Aorta (tissue), 5 donors: ENCODE measurements at places on chromosomes 4 and X.

GRCh38 chr4:146976145-146976544, 30.5 kb upstream of the TTC29 start:
- no peak for DNase-seq

DNA sequence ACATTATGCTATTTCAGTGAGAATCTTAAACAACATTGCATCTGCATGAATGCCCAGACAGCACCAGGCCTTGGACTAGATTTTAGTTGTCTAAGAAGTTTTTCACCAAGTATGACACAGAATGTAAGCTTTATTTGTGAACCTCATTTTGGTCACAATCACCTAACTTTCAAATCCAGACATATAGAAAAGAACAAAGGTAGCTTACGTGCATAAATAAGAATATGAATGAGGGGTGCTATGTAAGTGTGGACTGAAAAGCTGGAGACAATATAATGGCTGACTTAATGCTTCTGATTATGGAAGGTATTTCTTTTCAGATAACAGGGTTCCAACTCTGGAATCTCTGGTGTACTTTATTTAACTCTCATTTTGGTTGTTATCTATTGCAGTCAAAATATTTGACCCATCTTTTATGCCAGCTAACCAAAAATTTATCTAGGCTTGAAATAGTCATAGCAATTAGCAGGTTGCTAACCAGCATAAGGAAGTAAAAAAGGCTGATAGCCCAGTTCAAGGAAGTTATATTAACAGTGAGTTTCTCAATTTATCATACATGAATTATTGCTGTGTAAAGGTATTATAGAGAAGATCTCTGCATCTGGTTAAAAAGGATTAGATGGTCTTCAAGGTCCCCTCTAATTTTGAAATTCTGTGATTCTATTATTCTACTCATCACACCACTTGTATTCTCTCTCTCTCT, 36.5 kb downstream of the SLC7A11 start:
- DNase-seq, result no peak

DNA sequence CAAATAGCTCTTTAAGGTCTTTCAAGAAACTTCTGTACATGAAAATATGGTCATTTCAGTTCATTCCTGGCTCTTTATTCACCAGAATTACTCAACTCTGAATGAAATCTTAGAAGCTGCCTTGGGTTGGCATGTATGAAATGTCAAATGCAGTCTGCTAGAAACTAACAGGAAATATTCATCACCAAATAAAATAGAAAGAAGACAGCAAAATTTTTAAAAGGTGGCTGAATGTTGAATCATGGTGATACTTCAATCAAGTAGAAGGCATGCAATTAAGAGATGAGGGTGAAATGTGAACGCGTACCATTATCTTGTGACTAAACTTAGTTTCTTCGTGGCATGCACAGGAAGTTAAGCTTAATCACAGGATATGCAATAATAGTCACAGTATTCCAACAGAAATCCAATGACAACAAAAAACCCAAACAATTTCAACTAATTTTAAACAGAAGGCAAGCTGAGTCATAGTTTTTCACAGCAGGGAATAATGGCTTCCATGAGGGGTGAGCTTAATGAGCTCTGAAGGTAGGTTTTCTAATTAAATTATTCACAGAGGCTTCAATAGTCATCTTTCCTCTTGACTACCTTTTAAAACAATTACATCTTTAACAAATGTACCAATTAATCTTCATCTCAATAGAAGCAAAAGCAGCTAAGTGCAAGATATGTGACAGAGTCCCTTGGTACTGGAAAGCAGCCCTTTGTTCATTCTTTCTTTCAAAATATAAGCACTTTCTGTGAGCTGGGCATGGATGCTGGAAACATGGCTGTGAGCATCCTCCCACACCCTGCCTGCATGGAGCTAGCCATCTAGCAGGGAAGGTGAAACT, 44.5 kb downstream of the SCFD2 start:
- no peak for DNase-seq

- no peak for DNase-seq
These were observed 130.9 kb downstream of the TTC29 start for GRCh38 chr4:146814750-146815149.

DNA sequence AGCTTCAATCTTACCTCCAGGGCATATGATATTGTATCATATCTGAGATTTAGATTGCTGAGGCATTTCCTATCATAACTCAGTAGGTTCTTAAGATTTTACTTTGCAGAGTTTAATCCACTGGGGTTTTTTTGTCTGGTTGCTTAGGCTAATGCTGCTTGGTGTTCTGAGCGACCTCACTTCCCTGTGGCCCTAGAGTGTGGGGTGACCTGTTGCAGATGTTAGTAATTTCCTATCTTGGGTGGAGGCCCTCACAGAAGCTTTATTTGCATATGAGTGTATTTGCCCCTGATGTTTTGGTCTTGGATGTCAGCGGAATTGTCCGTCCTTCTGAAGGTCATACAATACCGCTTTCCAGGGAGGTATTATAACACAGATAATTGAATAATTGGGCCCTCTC, 137.1 kb downstream of the NDST3 start:
- no peak for DNase-seq

DNA sequence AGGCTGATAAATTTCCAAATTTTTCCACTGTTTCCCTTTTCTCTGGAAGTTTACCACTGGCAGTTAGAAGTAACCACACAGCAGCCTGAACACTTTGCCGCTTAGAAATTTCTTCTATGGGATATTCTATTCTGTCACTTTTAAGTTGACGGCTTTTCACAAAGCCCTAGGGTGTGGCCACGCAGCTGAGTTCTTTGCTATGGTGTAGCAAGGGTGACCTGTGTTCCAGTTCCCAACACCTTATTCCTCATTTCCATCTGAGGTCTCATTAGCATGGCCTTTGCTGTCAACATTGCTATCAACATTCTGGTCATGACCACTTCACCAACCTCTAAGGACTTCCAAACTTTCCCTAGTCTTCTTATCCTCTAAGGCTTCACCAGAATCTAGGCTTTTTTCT, 45.4 kb upstream of the NFKB1 start:
- no peak for DNase-seq

GRCh38 chrX:102115748-102116147, 9.7 kb upstream of the TCEAL2 start:
- DNase-seq, result no peak

GRCh38 chr4:150140774-150141400, 62.6 kb downstream of the DCLK2 start:
- no peak for DNase-seq

DNA sequence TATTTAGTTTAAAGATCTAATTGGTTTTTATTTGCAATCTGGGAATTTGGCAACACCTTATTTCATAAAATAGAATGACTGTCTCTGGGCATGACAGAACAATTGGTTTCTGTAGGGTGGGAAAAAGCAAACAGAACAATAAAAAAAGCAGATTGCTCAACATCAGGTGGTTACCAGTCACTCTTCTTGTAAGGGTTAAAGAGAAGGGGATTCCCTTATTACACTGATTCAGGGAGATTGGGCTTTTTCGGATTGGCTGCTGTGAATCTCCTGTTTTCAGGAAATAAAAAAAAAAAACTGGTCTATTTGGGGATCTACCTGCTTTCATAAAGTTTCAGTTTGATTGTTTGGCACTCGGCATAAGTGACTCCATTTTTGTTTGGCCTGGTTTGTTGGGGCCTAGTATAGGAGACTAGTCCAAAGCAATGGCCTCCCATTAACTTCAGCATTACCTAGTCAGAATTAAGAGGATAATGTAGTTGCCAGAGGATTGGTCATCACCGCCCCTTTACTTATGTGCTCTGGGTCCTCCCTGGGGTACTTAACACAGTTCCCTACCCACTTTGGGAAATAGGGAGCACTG, 380.5 kb downstream of the IDS start:
- no peak for DNase-seq

DNA sequence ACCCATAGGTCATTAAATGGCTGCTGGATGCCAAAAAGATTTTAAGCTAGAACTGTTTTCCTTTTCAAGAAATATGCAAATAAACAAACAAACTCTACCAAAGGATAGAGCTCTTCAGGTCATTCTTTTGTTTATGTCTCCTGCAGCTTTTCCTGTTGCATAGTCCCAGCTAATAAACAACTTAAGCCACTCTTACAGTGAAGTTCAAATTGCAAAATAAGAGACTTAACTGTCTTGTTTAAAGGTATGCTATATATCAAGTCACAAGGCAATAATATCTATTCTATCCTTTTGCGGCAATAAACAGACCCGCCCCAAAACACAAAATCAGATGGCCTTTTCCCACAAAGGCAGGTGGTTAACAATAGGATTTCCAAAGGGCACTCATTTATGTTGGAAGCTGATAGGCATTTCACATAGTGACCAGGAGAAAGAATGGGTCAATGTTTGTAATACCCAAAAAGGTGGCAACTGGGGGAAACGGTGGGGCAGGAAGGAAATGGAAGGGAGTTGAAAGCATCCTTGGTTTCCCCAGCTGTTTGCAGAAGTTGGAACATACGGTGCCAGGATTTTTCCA, 15.3 kb downstream of the HAND2 start:
- DNase-seq, result no peak

DNA sequence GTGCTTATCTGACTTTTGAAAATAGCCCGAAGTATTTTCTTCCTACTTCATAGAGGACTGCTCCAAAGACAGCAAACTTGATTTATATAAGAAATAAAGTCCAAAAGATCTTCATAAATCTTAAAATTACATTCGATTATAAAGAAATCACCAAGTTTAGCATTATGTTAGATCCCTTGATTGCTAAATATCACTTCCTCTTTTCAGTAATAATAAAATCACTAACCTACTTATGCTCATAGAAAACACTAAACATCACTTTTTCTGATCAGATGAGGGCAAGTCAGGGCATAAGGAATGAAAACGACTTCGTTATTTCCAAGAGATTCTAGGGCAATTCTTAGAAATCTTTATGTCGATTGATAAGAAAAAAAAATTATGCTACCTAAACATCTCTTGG, 32.0 kb downstream of the DYNLT3 start:
- DNase-seq, result no peak

DNA sequence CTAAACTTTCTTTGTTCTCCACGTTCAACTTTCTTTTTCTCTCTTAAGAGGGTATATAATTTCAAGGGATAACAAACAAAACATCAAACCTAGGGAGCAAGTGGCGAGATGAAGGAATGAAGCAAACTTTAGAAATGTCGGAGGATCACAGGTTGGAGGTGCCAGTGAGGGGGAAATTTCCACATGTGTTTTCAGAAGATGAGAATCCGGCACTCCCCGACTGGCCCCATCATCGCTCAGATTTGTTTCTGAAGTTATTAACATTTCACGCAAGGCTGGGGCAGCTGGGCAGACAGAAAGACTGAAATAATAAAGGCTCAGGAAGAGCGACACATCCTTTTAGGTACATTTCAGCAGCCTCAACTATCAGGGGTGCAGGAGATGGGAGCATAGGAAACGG, 134.9 kb downstream of the SMIM20 start:
- DNase-seq, result no peak

GRCh38 chr4:100548200-100548560, 30.4 kb upstream of the EMCN start:
- no peak for DNase-seq

- no peak for DNase-seq
These were observed 36.6 kb downstream of the PITX2 start for GRCh38 chr4:110586131-110586850.

DNA sequence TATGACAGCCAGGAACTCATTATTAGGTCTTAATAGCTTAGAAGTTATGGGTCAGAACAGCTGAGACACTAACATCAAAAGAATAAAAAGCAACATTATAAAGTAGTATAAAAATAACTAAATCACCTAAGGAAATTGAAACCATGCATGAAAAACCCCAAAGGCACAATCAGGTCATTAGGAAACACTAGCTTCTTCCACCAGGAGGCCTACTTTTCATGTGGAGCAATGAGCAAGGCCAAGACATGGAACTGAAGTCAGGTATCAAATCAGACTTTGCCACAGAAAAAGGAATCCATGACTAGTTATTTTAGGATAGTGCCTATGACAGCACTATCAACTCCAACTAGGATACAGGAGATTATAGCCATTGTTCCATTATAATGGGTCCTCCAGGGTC, 7.9 kb downstream of the HUWE1 start:
- DNase-seq, result no peak

DNA sequence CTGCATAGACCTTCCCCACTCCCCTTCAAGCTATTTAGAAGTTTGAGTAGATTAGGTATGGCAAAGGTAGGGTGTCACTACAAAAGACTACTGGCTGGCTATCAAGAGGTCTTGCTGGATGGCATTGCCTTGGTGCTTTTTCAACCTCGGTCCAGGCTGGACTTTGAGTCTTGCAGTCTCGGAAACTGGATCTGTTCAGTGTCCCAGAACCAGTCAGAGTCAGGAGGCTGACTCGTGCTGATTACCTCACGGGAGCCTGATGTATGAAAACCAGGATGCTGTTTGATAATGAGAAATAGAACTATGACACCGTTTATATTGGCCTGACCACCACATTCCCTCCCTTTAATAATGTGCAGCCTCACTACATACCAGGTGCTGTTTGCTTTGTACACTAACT, 2.7 kb upstream of the PHKA1 start:
- DNase-seq, result no peak

DNA sequence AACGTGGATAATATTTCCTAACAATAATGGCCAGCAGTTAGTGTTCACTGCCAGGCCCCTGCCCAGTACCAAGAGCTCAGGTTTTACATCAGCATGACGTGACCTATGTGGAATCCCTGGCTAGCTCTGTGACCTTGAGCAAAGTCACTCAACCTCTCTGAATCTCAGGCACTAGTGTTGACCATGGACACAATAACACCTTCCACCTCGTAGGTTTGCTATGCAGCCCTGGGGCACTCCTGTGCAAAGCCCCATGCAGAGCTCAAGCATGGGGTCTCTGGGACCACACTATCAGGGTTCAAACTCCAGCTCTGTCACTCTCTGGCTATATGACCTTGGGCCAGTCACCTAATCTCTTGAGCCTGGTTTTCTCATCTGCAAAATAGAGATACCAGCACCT, 38.7 kb upstream of the MSX1 start:
- DNase-seq, result no peak

DNA sequence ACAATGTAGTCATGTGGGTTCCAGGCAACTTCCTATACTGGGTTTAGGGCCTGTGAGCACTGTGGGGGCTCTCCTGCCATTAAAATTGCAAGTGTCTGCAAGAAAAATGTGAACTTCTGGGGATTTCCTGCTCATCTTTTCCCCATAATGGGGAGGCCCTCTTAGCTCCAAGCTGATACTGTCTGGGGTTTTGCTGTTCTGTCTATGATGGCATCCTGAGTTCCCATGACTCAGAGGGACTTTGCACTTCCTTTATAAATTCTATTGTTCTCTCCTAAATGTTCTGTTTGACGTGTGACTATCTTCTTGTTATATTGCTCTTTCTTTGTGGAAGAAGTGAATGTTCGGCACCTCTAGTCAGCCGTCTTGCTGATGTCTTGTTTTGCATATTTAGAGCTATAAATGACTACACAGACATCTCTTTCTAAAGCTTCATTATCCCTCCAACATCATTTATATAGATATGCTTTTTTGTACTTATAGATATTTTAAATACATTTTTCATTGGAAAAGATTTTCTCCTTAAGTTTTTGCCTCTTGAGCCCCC, 465.8 kb downstream of the NAF1 start:
- no peak for DNase-seq

- no peak for DNase-seq
These were observed 87.4 kb downstream of the KIT start for GRCh38 chr4:54745031-54745770.

GRCh38 chr4:122652379-122652778, 31.5 kb upstream of the IL21 start:
- DNase-seq, result no peak
